ELF-1 (cell line): ENCODE measurements at places on chromosomes 5 and 9.

DNA sequence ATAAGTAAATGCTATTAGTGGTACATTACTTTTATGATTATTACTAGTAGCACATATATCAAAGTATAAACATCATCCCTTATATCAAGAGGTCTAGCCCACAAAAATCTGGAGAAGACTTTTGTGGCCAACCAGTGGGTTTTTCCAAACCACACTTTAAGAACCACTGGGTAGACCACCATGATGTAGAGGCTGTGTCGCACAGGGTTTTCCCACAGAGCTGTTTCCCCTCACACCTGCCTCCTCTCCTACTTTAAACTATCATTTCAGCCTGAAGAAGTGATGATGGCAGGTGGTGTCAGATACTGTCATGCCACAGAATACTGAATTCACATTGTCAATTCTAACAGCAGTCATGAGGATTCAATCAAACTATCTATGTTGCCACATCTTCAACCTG, 109.2 kb downstream of the FBXW11 start:
- no peak for DNase-seq

- no peak for DNase-seq
Observed at GRCh38 chr5:35698047-35698808, 80.6 kb downstream of the SPEF2 start.

DNA sequence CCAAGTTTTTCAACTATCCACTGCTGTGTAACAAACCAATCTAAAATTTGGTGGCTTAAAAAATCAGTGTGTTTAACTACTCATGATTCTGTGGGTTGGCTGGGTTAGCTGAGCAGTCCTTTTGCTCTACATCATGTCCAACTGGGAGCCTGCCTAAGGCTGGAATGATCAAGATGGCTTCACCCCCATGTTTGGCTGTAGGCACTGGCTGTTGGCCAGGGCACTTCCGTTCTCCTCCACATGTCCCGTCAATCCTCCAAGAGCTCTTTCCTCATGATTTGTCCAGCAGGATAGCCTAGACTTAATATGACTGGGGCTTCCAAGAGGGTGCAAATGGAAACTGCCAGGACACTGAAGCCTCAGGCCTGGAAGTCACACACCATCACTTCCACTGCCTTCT, 17.0 kb upstream of the TSSK1B start:
- DNase-seq, result no peak

GRCh38 chr5:58912116-58912515, 329.2 kb downstream of the RAB3C start:
- no peak for DNase-seq

DNA sequence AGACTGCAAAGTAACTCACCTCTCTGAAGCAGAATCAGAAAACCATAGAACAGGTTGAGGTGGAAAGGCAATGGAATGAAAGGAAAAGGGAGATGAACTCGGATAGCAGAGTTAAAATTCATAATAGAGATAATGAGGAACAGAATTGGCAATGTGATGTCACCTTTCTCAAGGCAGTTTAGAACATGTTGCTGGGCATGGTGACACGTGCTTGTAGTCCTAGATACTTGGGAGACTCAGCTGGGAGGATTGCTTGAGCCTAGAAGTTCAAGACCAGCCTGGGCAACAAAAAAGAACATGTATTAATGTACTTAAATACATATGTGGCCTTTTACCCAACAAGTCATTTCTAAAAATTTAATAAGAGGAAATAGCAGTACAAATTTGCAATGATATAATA, 81.6 kb upstream of the MIER3 start:
- DNase-seq, result no peak
